ENCODE measurements at places on chromosomes 11 and 22.

GRCh38 chr11:3971756-3972404 is 116.4 kb downstream of the STIM1 start:
- no peak for DNase-seq

GRCh38 chr11:120034881-120035630 is 102.9 kb downstream of the TRIM29 start:
- no peak for DNase-seq

- no peak for DNase-seq
Measured at GRCh38 chr22:35154937-35155387, 89.0 kb downstream of the ISX start.

DNA sequence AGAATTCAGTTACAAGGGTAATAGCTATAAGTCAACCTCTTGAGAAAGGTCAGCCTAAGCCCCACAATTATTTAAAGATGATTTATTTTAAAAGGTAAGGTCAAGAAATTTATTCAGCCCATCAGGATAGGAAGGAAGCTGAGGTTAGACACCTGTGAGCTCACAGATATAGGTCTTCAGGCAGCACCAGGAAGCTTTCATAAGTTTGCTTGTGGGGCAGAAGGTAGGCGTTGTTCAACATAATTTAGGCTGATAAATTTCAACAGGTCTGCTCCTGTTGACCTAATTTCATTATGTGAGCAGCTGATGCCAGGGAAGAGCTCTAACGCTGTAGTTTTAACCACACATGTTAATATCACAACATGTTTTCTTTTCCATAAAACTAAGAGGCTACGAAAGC is 118.1 kb upstream of the APOA1 start:
- no peak for DNase-seq

GRCh38 chr11:126548581-126549550 is 193.4 kb downstream of the ST3GAL4 start:
- DNase-seq, result no peak

DNA sequence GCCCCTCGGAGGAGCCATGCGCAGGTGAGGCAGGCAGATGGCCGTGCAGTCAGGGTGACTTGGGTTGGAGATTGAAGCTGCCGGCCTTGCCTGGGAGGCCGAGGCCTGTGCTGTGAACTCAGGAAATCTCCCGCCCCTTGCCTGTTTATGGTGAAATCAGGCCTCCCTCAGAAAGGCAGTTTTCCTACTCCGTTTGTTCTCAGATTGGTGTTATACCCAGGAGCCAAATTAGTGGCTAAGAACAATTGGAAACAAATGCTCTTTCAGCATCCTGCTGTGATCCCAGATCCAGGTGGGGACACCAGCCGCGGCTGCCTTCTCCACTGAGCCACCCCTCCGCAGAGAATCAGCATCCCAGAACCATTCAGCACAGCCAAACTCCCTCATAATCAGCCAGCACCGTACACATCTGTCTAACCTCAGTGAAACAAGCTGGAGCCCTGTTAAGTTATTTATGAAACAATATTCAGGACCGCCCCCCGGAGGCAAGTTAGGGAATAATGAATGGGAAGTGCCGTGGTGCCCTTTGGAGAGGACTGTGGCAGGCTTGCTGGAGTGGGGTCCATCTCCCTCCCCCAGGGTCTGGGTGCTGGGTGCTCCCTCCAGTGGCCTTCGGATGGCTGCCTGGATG is 60.0 kb downstream of the PKNOX2 start:
- DNase-seq, result no peak

- DNase-seq, result no peak
Measured at GRCh38 chr22:20774882-20775281, 969 bp downstream of the SERPIND1 start.

DNA sequence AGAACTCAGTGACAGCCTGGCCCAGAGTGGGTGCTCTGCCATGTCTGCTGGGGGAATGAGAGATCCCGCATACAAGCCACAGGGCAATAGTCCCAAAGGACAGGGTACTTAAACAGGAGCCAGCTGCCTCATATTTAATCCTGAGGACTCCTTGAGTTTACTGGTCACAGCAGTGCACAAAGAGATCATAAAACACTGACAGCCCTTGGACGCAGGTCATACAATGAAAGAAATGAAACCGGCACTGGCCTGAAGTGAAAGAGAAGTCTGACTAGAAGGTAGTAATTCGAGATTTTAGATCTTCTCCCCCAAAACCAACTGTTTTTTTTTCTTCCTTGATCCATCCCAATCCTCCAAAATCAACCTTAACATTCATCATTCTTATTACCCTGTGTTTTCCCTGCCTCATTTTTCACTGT is 299.8 kb upstream of the SYN3 start:
- no peak for DNase-seq

DNA sequence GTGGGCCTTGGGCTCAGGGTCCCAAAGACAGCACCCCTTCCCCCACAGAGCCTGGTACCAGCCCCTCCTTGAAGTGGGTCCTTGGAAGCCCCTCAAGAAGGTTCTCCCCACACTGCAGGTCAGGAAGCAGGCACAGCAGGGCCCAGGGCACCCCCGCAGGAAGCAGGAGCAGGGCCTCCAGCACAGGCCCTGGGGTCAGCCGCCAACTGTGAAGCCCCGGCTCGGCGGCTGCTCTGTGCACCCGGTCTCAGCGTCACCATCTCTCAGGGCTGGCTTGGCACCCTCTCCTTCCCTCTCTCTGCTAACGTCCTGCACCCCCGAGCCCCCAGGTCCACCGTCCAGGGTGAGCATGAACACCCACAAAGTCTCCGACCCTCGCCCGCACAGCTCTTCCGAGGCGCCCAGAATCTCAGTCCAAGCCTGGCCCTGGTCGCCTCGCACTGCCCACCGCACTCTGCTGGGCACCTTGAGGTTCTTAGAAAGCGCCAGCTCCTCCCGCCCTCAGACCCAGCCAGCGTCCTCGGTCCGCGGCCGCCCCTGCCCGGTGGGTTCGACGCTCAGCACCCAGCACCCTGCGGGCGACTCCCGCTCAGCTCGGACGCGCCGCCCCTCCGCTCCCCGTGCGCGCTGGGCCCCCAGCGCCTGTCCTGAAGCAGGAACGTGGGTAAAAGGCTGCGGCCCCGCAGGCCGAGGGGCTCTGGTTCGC is 1.4 kb upstream of the SIGIRR start:
- DNase-seq, result no peak

- DNase-seq, result no peak
Measured at GRCh38 chr22:43168471-43169309, 17.3 kb downstream of the TSPO start.

DNA sequence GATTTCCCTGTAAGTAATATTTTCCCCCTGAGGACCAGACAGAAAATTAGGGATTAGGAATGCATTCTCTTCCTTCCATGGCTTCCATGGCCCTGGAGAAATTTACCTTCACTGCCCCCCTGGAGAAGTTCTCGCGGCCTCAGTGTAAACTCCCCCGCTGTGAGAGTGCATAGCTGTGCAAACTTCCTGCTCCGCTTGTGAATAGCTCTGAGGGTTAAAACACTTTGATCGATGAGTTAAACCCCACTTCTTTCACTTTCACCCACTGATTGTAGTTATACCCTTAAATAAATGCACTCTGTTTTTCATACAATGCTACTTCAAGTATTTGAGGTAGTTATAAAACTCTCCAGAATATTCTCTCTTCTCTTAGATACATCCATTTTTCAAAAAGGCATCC is 190.8 kb downstream of the DSCAML1 start:
- no peak for DNase-seq

GRCh38 chr22:27065279-27065678 is 407.9 kb downstream of the MIAT start:
- DNase-seq, result no peak

DNA sequence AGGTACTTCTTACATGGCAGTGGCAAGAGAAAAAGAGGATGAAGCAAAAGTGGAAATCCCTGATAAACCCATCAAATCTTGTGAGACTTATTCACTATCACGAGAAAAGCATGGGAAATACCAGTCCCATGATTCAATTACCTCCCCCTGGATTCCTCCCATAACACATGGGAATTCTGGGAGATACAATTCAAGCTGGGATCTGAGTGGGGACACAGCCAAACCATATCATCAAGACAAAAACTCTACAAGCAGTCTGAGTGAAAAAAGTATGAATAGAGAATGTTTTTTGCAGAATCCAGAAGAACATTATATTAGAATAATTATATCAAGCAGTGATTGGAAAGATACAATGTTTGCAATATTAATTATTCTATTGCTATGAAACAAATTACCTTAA is 893.7 kb downstream of the FAM181B start:
- DNase-seq, result no peak

DNA sequence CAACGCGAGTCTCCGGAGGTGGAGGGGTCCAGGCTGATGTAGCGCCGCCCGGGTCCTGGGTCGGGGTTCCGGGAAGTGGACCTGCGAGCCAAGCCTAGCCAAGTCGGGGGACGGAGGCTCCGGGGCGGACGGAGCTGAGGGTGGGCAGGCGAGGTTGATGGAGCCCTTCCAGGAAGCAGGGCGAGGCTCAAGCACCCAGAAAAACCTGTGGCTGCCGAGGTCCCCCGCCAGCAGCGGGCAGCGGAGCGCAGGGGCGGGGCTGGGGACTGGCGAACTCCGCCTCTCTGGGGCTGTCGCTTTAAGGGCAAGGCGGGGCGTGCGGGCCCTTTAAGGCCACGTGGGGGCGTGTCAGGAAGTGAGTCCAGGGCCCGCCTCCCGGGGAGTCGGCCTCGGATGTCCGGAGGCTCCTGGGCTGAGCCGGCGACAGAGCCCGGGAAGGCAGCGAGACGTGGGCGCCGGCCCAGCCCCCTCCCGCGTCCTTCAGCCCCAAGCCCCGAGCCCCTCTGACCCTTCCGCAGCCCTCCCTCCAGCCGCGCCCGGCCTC is at the start of gene SLC35C1:
SLC35C1 (plus strand) TSS at position 389 of the 544 bp plus-strand sequence. CDS start 653 bp downstream, outside the sequence.
- peak; percentile 90 for DNase-seq

DNA sequence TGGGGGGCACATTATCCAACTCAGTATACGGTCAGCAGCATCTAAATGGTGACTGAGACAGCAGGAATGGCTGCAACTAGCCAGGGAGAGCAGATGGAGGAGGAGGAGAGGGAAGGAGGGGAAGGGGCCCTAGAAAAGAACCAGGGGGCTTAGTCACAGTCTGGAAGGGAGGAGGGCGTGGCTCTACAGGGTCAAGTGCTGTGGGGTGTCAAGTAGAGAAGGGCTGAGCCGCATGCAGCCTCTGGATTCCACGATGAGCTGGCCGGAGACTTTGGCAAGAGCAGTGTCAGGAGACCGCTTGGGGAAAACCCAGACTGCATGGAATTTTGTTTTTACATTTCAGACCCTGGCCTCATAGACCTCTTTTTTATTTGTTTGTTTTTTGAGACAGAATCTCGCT is 25.8 kb upstream of the PPFIA1 start:
- no peak for DNase-seq

GRCh38 chr22:23632178-23632577 is at the start of gene DRICH1:
TSS of gene DRICH1 (minus strand) at chr22:23632321. CDS start at chr22:23632023, 298 bp downstream.
- DNase-seq, result no peak

- no peak for DNase-seq
Measured at GRCh38 chr22:35947794-35948425, 80.7 kb downstream of the RBFOX2 start.

DNA sequence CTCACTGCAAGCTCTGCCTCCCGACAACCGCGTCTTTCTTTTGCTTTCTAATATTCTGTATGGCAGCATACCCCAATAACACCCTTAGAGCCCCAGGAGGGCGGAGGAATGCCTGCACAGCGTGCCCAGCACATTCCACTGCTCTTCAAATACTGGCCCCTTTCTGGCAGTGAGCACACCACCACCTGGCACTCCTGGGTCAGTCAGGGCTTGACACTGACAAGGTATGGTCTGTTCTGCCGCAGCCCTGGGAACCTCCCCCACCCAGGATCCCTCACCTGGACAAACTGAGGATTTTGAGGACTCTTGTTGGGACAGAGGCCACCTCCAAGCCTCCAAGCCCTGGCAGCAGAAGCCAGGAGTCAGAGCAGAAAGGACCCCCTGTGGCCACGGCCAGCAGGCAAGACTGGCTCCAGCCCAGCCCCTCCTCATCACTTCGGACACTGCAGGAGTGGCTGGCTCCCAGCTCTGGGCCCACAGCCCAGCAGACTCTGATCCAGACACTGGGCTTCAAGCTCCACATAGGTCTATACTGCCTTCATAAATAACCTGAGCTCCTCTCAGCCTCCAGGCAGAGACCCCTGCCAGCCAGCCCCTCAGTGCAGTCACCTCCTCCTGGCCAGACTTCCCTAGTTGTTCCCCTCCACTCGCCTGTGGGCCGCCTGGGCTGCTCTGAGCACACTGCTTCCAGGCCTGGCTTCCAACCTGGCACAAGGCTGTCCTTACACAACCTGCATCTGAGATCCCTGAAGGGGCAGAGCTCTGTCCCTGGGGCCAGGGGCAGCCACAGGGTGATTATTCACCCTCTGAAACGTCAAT is 14.5 kb downstream of the CARS1 start:
- no peak for DNase-seq

DNA sequence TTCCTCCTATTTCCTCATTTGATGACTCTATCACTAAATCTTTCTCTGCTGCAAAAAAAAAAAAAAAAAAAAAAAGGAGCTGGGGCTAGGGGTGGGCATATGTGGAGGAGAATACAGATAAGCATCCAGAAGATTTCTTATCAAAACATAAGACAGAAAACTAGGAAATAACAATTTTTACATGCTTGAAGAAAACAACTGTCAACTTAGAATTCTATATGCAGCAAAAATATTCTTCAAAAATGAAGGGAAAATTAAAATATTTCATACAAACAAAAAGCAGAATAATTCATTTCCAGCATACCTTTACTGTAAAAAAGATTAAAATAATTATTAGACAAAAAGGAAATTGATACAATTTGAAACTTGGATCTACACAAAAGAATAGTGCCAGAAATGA is 38.7 kb downstream of the GDPD4 start:
- DNase-seq, result no peak

DNA sequence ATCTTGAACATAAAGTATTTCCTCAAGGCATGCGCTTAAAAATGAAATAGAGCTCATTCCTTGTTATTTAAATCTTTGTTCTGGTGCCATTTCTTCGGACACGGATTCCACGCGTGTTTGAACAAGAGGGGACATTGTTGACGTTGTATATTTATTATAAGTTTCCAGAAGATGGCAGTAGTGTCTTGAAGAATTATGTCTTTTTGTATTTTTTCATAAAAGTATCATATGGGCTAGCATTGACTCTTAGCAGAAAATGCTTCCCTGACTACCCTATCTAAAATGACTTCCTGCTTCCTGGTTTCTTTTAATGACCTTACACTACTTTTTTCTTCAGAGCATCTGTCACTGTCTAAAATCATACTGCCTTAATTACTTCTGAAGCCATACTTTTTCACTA is 20.4 kb downstream of the BIRC2 start:
- no peak for DNase-seq

DNA sequence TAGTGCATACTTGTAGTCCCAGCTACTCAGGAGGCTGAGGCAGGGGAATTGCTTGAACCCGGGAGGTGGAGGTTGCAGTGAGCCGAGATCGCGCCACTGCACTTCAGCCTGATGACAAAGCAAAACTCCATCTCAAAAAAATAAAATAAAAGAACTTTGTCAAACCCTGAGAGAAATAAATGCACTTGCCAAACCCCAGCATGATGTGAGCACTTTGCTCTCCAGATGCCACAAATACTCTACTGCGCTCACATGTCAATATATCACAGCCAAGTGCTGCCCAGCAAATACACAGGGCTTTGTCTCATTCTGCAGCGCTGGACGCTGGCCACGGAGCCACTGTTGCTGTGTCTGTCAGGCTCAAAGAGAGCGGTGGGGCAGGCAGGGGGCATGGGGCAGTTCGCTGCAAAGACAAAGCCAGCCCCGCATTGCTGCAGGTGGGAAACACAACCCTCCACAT is 45.1 kb downstream of the AHNAK start:
- DNase-seq, result no peak

- no peak for DNase-seq
Measured at GRCh38 chr11:100925935-100926334, 203.7 kb downstream of the PGR start.

- no peak for DNase-seq
Measured at GRCh38 chr11:117256573-117256972, 24.1 kb downstream of the RNF214 start.

- peak; percentile 76 for DNase-seq
Measured at GRCh38 chr11:65817835-65818680, 15.7 kb upstream of the SNX32 start.
